ENCODE measurements at places on chromosomes 5 and 9. TPM values are rescaled to one million over a fixed set of nuclear protein-coding genes. Genes with fewer than 3 reads are reported as not detected.

DNA sequence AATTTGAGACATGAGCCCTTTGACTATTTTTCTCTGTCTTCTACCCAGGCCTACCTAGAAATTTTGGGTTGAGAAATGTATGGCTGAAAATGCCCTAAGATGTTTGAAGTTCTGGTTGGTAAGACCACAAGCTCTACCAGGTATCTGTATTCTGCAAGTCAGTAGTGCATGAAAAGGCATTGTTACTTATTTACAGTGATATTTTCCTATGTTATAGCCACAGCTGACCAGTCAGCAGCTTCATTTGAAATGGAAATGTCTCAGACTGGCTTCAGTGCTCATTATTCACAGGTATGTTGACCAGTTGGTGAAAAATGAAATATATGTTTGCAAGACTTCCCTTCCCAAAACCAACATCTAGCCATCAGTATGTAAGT, 91.9 kb upstream of the ITGA2 start:
- DNase-seq, result no peak

GRCh38 chr5:10745133-10745532, 15.9 kb downstream of the DAP start:
- DNase-seq, result no peak

- DNase-seq, result no peak
Measured at GRCh38 chr5:33701251-33701650, 190.5 kb downstream of the ADAMTS12 start.

GRCh38 chr5:160508780-160509361, 87.2 kb downstream of the PTTG1 start:
- no peak for DNase-seq

- DNase-seq, result no peak
Measured at GRCh38 chr9:27445688-27446087, 78.4 kb upstream of the IFNK start.

- no peak for DNase-seq
Measured at GRCh38 chr5:126808521-126808988, 31.6 kb downstream of the LMNB1 start.

GRCh38 chr5:142360607-142361120, 35.8 kb upstream of the SPRY4 start:
- DNase-seq, result no peak

DNA sequence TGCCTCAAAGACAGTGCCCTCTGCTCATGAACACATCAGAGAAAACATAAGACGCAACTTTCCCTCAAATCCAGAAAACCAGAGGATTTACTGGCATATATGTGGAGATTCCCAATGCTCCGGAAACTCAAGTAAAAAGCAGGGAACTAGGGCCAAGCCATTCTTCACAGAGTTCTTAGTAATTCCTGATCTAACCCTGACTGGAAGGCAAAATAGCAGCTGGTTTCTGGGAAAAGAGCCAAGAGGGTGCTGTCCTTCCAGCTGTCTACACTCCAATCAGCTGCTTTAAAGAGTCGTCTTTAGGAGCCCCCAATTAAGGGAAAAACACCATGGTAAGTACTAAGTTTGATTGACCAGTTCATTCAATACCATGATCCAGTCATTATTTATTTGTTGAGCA, 49.6 kb downstream of the GNA14 start:
- DNase-seq, result no peak

GRCh38 chr9:88092797-88093331, 45.4 kb downstream of the SPATA31C2 start:
- DNase-seq, result no peak

- no peak for DNase-seq
Measured at GRCh38 chr5:167908606-167909005, 382.8 kb upstream of the WWC1 start.

GRCh38 chr5:142552107-142552506, 133.8 kb downstream of the FGF1 start:
- no peak for DNase-seq

DNA sequence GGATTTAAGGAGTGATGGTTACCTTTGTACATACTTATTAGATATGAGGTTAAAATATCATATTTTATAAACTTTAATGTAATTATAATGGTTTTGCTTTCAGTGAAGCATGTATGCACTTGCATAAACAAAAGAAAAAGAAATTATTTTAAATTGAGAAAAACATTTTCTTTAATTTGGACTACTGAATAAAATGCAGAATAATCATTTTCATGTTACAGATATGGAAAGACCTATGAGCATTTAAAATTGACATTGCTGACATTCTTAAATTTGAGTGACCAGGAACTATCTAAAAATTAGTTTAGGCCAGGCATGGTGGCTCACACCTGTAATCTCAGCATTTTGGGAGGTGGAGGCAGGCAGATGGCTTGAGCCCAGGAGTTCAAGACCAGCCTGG, 49.2 kb downstream of the LIX1 start:
- no peak for DNase-seq

GRCh38 chr5:166781737-166782136, 1509.7 kb upstream of the WWC1 start:
- DNase-seq, result no peak

The HTR4 gene
- total RNA-seq, result not detected

The LRRC26 gene
- not detected for total RNA-seq

The RNF208 gene
- total RNA-seq, result 6.5 TPM

The NRARP gene
- total RNA-seq, result 5.6 TPM

The TAF11L5 gene
- not detected for total RNA-seq
